ENCODE measurements at places on chromosomes 2 and 18.

DNA sequence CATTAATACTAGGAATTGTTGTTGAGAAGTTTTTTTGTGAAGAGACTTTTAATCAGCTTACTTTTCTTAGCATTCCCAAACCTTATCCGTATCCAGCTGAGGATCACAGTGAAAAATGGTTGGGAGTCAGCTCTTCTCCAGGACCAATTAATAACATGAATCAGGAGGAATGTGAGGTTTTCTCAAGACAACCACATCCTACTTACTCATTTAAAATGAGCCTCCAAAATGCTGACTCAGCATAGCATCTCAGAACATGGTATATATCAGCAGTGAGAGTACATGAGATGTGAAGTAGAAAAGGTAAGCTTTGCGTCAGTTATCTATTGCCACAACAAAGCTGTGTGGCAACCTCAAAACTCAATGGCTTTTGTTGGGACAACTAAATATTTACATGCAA lies 140.3 kb downstream of the NRP2 start:
- DNase-seq, result no peak
- H3K36me3 ChIP-seq, result no peaks in the 10 kb centered on the region
- no peak overlapping the region for H3K4me3 ChIP-seq
- H3K27ac ChIP-seq, result no peak overlapping the region
- H3K27me3 ChIP-seq, result peaks cover 2% of the 10 kb centered on the region

GRCh38 chr2:58107803-58108710 lies 61.5 kb downstream of the VRK2 start:
- DNase-seq, result no peak
- H3K4me3 ChIP-seq, result no peak overlapping the region
- H3K4me1 ChIP-seq, result peaks cover 4% of the 10 kb centered on the region
- no peaks in the 10 kb centered on the region for H3K27me3 ChIP-seq

DNA sequence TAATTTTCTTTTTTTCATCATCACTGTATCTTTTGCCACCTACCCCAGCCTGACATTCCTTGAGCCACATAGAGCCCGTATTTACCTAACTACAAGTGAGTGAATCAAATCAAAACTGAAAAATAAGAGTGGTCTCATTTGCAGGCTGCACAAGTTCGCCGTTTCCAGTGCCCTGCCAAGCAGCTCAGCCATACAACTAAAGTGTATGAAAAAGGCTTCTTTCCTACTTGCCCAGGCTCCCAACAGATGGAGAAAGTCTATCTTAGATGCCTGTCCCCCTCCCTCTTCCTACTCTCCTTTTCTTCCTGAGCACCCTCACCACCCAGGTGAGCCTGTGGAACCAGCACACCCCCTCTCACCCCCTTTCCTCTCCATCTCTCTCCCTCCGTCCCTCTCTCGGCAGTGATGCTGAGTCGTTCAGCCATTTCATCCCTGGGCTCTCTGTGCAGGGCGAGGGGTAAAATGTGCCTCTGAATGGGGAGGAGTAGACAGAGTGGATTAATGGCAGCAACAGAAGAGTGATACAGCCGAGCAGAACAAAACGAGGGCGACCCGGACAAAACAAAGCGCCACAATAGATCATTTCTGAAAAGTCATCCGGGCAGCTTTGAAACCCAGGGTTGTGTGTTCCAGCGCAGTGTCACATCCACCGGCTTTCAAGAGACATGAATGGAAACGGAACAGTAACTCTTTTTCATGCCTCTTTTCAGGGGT lies 65.0 kb upstream of the POU3F3 start:
- peak overlapping the region; percentile 32 for H3K4me3 ChIP-seq
- DNase-seq, result no peak
- H3K27me3 ChIP-seq, result peaks cover 39% of the 10 kb centered on the region

DNA sequence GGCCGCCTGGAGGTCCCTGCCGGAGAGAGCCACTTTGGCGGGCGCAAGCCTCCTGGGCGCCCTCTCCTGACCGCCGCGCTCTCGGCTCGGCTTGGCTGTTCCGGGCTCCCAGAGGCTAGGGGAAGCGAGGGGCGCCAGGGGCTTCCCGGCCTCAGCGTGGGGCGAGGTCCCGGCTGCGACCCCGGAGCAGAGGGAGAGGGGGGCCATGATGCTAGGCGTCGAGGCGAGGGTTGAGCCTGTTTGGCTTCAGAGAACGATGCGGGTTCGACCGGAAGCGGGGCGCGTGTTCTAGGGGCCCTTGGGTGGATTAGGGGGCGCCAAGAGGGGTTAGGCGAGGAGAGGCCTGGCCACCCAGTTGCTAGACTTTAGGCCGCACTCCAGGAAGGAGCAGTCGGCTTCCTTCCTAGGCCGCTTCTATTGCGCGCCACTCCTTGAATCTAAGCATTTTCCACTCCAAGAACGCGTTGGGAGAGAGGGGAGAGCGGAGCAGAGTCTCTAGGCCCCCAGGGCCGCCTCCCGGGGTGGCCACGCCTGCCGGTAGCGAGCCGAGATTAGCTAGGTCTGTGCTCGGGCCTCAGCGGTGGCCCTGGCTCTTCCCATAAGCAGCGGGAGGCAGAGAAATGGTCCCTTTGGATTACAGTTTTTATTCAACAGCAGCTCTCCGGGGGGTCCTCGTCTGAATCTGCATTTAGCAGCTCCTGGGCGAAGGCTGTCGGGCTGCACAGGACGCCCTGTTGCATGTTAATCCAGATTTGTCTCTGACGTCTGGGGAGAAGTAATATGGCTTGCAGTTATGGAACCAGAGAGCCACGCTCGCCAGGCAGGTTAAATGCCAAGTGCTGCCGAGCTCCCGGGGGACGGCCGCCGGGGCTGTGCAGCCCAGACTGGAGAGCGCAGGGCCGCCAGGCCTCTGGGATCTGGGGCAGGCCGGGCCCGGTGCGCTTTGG lies 11.3 kb downstream of the MEIS1 start:
- H3K27ac ChIP-seq, result peak overlapping the region; percentile 98
- DNase-seq, result peak; percentile 74
- H3K4me1 ChIP-seq, result peaks cover 43% of the 10 kb centered on the region
- H3K27me3 ChIP-seq, result peaks cover 9% of the 10 kb centered on the region

GRCh38 chr2:235005023-235005422 lies 53.2 kb downstream of the SH3BP4 start:
- no peaks in the 10 kb centered on the region for H3K27me3 ChIP-seq
- no peak for DNase-seq
- H3K36me3 ChIP-seq, result peaks cover 44% of the 10 kb centered on the region

DNA sequence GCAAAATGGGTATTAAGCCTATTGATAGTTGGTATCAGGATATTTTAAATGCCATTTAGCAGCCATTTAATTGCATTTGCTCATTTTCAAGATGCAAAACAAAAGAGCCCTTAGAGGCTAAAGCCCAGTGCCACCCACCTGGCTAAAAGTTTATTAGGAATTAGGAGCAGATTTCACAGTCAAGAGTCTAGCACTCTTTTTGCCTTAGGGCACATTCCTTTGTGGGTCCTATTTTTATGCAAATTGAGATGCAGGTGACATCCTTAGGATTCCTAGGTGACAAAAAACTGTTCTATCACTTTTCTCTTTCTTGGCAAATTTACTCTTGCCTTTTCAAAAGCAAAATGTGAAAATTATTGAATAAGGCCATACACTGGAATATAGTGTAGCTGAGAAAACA lies 42.0 kb downstream of the CTNNA2 start:
- no peak overlapping the region for H3K27ac ChIP-seq
- H3K27me3 ChIP-seq, result no peaks in the 10 kb centered on the region
- DNase-seq, result no peak
- H3K4me3 ChIP-seq, result no peak overlapping the region

GRCh38 chr2:149466635-149467034 lies 120.9 kb downstream of the MMADHC start:
- peaks cover 8% of the 10 kb centered on the region for H3K36me3 ChIP-seq
- H3K27me3 ChIP-seq, result no peaks in the 10 kb centered on the region
- no peak overlapping the region for H3K27ac ChIP-seq
- DNase-seq, result no peak
- H3K4me3 ChIP-seq, result no peak overlapping the region

DNA sequence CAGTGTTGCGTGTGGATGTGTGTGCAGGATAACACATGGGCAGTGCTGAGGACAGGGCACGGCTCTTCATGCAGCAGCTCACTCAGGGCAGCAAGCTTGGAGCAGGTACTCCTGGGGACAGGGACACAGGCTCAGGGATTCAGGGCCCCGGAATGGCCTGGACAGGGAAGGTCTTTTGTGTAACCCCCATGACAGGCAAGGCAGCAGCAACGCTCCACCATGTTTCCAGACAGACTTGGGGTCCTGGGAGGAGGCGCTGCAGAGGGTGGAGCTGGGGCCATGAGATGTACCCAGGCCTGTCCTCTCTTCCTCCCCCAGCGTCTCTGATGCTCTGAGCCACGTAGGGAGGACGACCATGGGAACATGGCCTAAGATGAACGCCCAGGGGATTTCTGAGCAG lies 58.3 kb downstream of the ADNP2 start:
- H3K27ac ChIP-seq, result no peak overlapping the region
- H3K4me3 ChIP-seq, result no peak overlapping the region
- no peaks in the 10 kb centered on the region for H3K27me3 ChIP-seq
- peaks cover 19% of the 10 kb centered on the region for H3K36me3 ChIP-seq
- H3K4me1 ChIP-seq, result peaks cover 11% of the 10 kb centered on the region

DNA sequence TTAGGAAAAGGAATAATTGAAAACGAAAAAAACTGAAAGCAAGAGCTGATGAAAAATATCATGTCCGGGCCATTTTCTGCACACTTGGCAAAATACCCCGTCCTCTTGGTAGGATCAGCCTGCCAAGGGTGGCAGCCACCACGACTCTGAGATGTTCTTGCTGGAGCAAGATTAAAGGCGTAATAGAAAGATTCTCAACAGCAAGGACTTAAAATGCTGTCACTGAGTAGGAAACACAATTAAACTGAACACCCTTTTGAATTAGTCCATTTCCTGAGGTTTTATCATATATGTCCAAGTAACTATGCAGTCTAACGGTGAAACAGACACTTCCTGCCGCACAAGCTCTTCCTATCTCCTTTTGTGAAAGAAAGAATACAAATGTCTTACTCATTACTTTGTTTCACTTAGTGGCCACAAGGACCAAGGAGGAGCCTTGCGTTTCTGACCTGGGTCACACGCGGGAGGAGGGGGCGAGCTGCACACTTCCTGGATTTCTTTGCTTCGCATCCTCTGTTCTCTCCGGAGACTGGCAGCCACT lies 222.7 kb downstream of the PIEZO2 start:
- peak overlapping the region; percentile 20 for H3K27ac ChIP-seq
- peaks cover 24% of the 10 kb centered on the region for H3K4me1 ChIP-seq
- H3K36me3 ChIP-seq, result no peaks in the 10 kb centered on the region
- no peaks in the 10 kb centered on the region for H3K27me3 ChIP-seq
- no peak overlapping the region for H3K4me3 ChIP-seq

DNA sequence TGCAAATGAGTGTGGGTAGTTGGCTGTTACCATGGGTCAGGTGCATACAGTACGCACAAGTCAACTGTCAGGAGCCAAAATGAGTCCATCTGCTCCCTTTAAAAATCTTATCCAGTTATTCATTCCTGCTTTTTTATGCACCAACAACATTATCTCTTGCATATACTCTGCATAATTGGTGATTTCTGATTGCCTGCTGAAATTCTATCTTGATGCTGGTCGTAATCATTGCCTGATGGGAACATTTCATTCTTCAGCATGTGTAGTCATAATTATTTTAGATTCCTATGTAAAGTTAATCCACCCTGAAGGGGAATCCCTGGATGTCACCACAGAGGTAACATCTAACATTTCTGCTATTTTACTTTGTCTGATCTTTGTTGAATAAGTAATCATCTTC lies 102.2 kb upstream of the RND3 start:
- H3K27me3 ChIP-seq, result no peaks in the 10 kb centered on the region
- H3K4me1 ChIP-seq, result peaks cover 32% of the 10 kb centered on the region
- H3K4me3 ChIP-seq, result no peak overlapping the region
- H3K27ac ChIP-seq, result no peak overlapping the region
- H3K36me3 ChIP-seq, result no peaks in the 10 kb centered on the region

DNA sequence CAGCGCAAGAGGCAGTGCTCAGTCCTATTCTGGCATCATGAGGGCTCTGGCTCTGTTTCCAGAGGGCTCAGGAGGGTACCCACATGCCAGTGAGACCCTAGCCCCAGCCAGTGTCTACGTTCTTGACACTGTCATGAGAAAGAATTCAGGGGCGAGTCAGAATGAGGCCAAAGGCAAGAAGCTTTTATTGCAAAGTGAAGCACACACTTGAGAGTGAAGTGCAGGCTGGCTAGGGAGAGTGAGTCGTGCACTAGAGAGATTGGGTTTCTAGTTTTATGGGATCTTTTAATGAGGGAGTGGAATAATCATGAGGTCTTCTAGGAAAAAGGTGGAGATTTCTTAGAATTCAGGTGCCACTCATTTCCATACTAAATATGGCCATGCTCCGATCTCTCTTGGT lies 164.1 kb downstream of the DCDC2C start:
- no peaks in the 10 kb centered on the region for H3K27me3 ChIP-seq
- no peak for DNase-seq
- H3K36me3 ChIP-seq, result no peaks in the 10 kb centered on the region
- H3K27ac ChIP-seq, result no peak overlapping the region
- H3K4me1 ChIP-seq, result peaks cover 6% of the 10 kb centered on the region

DNA sequence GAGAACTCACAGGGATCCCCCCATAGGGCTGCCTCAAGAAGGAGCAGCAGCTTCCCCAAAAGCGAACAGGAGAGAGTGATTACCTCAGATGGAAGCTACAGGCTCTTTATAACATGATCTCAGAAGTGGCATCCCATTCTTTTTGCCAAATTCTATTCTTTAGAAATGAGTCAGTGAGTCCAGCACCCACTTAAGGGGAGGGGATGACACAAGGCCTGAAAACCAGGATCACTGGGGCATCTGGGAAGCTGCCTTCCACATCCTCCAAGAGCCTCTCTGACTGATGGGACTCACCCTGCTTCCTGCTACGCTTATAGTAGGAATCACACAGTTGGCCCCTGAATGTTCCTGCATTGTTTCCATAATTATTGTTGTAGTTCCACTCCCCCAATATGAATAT lies 96.5 kb downstream of the MAPK4 start:
- no peaks in the 10 kb centered on the region for H3K27me3 ChIP-seq
- no peak for DNase-seq
- H3K4me1 ChIP-seq, result peaks cover 3% of the 10 kb centered on the region
- no peaks in the 10 kb centered on the region for H3K36me3 ChIP-seq
- H3K4me3 ChIP-seq, result no peak overlapping the region

DNA sequence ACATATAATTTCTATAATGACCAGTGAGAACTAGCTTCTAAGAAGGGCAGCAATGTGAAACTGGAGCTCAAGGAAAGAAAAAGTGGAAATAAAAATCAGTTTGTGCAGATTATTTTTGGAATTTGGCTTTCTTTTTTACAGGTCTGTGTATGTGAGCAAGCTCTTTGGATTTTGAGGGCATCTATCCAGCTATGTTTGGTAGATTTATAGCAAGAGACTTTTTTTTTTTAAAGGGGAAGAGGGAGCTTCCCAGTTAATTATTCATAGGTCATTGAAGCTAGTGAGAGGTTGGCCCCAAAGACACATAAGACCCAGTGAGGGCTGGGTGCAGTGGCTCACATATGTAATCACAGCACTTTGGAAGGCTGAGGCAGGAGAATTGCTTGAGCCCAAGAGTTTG lies 24.0 kb upstream of the COLEC12 start:
- no peaks in the 10 kb centered on the region for H3K36me3 ChIP-seq
- no peak overlapping the region for H3K4me3 ChIP-seq
- peaks cover 24% of the 10 kb centered on the region for H3K4me1 ChIP-seq
- no peaks in the 10 kb centered on the region for H3K27me3 ChIP-seq

Measured in type B pancreatic cell (in vitro differentiated cells).